NCI-H446 (cell line): ENCODE measurements at places on chromosomes 5 and 9.

GRCh38 chr5:36443941-36444340 lies 142.2 kb upstream of the RANBP3L start:
- DNase-seq, result no peak

DNA sequence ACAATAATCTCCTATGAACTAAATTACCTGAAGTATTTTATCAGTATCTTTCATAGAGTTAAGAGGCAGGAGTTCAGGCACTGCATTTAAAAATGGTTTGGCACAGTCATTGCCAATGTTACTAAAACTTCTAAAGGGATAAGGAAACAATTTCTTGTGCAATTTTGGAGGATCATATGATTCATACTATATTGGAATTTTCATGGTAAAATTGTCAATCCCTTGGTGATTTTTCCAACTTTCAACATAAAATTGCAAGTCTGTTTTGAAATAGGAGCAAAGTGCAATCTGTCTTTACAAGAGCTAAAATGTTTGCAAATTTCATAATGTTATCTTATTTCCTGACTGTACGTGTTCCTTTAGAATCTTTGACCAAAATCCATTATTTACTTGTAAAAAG lies 211.1 kb downstream of the DMRTA1 start:
- no peak for DNase-seq

DNA sequence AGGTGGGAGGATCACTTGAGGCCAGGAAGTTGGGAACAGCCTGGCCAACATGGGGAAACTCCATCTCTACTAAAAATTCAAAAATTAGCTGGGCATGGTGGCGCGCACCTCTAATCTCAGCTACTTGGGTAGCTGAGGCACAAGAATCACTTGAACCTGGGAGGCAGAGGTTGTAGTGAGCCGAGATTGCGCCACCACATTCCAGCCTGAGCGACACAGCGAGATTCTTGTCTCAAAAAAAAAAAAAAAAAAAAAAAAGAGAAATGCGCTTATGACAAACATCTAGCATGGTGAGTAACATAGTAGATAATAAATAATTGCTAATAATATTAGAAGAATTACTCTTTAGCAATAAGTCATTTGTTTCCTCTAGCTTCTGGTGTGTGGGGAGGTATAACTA lies 25.9 kb downstream of the RUSC2 start:
- DNase-seq, result no peak

DNA sequence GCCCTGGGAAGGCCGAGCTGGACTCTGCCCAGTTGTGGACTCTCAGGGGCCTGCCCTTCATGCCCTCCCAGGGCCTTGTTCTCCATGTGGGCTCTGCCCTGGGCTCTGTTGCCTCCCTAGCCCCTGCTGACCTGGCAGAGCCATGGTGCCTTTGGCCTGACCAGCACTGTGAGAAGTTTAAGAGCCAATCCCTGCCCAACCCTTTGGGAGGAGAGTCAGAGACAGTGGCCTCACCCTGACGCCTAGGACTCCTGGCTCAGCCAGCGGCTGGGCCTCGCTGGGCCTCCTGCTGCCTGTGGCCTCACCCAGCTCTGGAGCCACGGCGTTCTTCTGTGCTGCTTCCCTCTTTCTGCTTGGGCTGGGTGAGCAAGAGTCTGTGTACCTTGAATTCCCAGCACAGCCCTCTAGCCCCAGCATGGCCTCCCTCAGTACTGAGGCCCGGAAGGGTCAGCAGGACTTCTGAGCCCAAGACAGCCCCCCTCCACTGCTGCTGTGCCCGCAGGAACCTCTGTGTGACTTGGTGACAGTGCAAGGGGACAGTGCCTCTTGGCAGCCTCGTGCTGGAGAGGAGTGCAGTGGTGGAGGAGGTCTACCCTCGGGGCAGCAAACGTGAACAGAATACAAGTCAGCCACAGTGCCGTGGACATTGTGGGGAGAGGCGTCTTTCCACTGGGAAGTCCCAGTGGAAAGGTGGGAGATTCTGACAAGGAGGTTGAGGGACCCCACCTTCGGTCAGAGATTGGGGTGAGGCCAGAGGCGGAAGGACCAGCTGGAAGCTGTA lies 97.4 kb downstream of the CACNA1B start:
- DNase-seq, result no peak

DNA sequence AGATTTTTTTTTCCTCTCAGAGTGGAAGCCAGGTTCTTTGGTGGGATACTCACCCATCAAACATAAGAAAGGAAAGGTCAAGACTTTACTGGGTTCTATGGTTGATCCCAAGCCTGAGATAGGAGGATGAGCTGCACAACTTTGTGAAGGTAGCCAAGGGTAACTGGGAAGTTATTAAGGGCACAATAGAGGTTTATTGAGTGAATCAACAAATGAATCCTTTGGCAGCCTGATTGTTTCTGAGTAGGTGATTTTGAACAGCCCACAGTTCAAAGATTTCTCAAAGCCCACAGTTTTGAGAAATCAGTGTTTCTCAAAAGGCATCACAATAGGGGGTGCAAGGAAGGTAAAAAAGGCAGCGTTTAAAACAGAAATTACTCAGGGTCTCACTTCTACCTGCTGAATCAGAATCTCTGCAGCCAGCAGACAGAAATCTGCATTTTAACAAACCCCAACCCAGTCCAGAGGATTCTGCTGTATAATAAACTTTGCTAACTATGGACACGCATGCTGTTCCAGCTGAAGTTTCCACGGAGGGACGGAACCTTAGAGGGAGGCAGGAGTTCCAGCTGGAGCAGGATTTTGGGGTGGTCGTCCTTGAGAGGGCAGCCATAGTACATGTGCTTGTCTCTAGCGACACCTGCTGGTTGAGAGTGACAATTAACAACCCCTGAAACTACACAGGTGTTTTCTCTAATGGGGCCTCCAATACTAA lies 32.7 kb upstream of the FSD1L start:
- no peak for DNase-seq
